PC-3 (cell line): ENCODE measurements at places on chromosomes 2 and 18. TPM values are rescaled to one million over a fixed set of nuclear protein-coding genes. Genes with fewer than 3 reads are reported as not detected.

DNA sequence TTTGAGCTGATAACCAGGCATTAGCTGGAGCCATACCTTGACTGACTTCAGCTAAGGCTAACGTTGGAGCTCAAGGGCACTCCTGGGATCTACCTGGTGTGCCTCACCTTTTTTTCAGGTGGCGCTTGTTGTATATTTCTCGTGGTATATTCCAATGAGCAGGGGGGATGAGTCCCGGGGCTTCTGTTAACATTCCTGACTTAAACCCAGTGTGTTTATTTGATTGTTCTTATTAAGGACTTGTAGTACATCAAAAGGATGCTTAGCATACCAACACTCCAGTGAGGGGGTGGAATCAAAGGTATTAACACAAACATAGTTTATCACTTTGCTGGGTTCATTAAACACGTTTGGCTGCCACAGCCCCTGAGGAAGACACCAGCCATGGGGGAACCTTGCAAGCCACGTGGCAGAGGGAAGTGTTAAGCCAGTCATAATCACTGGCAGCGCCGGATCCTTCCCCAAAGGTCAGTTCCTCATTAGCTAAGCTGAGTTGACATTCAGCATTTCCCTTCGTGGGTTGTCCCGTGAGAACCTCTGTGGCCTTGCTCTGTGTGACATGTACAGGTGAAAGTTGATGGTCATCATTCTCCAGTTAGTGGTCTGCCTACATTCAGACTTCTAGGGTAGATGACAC lies 119.5 kb upstream of the MCFD2 start:
- DNase-seq = no peak

DNA sequence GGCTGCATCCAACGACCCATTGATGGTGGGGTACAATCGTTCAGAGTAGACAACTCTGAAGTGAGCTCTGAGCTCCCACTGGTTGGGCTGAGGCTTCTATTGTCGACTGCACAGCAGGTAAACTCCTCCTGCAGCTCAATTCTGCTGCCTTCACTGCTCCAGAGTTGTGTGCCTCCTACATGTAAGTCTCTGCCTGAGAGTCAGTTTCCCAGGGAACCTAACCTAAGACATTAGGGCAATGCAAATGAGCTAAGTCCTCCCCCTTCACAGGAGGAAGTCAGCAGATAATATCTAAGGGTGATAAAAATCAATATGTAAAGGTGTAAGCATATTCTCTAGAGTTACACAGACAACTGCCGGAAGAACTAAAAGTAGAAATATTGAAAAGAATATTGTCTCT lies 22.5 kb upstream of the ACYP2 start:
- no peak for DNase-seq

DNA sequence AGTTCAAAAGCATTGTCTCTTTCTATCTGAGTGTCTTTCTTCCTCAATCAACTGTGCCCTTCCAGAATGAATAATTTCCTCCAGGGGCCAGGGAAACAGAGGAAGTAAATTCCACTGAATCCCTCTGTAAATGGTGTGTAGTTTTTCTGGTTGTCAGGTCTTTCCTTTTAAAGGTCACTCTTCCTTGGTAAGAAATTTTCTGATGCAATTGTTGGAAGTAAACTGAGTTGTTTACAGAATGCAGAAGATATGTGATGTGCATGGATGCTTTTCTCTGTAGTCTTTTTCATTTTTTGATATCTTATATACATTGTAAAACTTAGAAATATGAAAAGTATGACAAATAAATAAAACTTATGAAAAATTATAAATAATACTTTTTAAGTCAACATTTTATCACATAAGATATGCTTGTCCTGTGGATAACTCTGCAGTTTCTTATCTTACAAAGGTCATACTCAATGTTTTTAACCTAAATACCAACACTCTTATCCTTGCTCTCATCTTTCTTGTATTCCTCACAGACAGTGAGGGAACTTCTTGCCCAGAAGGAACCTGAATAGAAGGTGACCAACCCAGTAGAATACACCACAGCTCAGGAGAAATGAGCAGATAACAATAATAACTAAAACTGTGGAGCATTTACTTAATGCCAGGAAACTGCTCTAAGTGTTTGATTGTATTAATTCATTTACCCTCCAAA lies 234.5 kb downstream of the METTL4 start:
- no peak for DNase-seq

- DNase-seq = no peak
Observed at GRCh38 chr2:22753476-22753875, 631.5 kb upstream of the KLHL29 start.

GPR45 gene
- total RNA-seq = not detected in 2 replicates

DNA sequence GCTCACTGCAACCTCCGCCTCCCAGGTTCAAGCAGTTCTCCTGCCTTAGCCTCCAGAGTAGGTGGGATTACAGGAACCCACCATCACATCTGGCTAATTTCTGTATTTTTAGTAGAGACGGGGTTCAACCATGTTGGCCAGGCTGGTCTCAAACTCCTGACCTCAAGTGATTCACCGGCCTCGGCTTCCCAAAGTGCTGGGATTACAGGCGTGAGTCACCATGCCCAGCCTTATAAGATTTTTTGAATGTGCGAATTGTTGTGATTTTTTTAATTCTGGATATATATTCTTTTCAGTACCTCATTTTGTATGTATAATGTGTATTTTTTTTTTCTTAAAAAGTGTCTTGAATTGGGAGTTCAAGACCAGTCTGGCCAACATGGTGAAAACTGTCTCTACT lies 42.0 kb upstream of the CCDC150 start:
- DNase-seq = no peak

CFAP221 gene
- not detected in 2 replicates for total RNA-seq

DNA sequence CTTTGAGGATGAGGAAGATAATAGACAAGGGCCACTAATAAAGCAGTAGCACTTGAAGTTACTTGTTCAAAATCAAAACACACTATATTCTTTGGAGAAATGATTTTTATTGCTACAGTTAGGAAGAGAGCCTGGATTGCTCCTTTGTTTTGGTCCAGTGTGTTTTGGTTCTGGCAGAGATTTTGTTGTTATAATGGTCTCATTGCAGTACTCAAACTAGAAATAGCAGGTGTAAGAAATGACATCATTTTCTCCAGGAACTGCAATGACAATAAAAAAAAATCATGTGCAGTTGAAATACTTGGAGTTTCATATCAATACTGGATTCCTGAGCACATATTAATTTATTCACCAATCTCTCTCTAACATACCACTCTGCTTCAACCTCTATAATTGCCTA lies 490.3 kb downstream of the CCDC85A start:
- no peak for DNase-seq

DNA sequence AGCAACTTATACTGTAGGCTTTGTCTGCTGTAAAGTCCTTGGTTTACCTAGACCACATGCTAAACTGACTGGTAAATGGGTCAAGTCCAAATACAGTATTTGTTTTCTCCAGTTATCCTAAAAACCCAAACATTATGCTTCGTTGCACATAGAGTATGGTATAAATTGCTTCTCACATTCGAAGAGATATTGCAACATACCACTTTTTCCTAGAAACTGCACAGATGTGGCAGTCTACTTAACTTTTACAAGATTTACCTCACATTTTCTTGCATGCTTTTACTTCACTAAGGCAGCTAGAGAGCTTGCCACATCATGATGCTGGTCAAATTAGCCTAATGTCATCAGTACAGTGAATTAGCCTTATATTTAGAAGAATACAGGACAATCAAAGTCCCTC lies 66.0 kb upstream of the SCN7A start:
- DNase-seq = no peak

DNA sequence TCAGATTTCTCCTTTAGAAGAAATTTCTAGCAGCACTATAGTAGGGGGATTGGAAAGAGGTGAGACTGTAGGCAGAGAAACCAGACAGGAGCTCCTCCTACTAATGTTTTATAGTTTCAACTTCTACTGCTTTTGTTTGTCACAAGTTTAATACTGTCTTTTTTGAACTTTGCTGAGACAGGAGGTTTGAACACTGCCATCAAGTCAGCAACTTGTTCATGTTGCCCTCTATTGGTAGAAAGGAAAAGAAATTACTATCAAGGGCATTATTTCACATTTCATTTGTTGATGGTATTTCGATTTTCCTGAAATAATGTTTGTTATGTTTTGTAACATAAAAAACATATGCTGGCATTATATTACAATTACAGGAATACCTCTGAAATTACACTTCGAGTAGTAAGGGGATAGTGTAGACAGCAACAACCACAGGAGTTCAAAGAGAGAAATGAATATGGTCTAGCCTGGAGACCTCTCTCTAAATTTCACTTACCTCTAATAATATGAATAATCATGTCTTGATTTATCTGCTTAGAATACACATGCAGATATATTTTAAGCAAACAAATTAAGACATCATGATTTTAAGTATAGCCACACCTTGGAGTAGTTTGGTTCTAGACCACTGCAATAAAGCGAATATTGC lies 12.4 kb upstream of the CCDC88A start:
- DNase-seq = peak; percentile 61

GRCh38 chr18:49813069-49813318 lies 339 bp downstream of the ACAA2 start:
- no peak for DNase-seq

NEURL3 gene
- total RNA-seq = 0.18 and 0.40 TPM in 2 replicates

DNA sequence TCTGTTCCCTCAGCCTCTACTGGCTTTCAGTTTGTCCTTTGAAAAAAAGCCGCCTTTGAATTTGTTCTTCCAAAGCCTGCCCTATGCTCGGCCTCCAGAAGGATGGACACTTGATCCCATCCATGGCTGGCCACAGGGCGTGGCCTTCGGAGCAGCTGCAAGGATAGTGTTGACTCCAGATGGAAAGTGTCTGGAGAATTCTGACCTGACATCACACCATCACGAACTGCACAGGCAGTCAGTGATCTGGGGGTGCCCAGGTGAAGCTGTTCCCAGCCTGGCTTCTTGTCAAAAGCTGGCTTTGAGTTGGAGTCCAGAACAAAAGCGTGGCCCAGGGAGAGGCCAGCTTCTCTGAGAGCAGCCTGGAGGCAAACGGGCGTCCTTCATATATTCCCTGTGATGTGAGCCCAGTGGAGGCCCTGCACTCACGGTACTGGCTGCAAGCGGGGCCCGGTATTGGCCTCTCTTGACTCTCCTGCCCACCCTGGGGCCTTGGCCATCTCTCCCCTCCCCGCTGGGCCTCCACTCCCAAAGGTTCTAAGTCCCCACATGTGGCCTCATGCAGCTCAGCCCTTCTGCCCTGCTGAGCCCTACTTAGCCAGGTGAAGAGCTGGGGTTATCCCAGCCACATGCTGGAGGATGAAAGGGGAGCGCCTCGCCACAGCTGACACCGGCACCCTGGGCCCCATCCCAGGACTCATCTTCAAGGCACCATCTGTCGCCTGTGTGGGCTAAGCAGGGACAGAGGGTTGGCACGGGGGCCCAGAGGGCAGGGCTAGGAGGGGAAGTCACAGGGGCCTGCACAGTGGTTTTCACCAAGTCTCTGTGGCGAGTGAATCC lies 20.4 kb upstream of the ATOH8 start:
- no peak for DNase-seq

GRCh38 chr18:5728531-5728930 lies 166.8 kb downstream of the TMEM200C start:
- DNase-seq = no peak

VSNL1 gene
- total RNA-seq = not detected in 2 replicates

TIGD1 gene
- total RNA-seq = 5.9 and 6.3 TPM in 2 replicates

DNA sequence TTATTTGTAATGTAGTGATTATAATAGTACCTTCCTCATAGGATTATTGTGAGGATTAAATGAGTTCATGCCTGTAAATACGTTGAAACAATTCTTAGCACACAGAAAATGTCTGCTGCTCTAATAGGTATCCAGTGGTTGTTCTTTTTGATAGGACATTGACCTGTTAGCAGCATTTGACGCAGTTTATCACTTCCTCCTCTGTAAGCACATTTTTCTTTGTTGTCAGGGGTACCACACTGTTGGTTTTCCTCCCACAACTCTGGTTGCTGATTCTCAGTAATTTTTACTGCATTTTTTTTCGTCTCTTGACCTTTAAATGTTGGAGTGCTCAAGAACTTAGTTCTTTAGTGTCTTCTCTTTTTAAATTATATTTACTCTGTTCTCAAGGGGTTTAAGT lies 15.4 kb downstream of the PPM1B start:
- DNase-seq = no peak

GRCh38 chr2:235746257-235746934 lies 252.6 kb downstream of the AGAP1 start:
- DNase-seq = peak; percentile 81

NEUROD1 gene
- total RNA-seq = not detected in 2 replicates

DNA sequence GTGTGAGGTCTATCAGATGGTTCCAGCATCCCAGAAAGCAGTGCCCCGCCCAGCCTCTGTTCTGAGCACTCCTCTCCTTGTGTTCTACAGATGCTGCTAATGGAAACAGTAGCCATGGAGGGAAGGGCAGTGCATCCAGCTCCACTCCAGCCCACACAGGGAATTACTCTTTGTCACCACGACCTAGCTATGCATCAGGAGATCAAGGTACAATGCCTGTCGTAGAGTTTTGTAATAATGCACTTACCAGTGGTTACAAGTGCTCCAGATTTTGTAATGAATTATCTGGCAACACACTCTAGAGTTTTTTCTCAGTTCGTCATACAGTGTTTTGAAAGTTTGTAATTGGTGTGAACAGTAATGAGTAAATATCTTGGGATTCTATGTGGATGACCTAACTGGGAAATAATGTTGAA lies 161.1 kb downstream of the ESCO1 start:
- peak; percentile 56 for DNase-seq

ATG9A gene
- 59.6 and 77.2 TPM in 2 replicates for total RNA-seq

DNA sequence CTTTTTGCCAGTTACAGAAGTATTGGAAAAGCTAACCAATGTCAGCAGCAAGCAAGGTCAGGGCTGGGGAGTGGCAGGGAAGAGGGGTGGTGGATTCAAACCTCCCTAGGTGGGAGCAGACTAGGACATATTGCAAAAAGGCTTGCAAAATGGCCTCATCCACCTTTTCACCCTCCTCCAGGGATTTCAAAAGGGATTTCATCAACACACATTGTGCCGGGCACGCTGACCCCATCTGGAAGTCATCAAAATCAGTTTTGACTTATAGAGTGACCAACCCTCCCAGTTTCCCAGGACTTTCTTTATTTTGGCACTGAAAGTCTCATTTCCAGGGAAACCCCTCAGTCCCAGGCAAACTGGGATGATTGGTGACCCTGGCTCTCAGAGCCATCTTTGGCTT lies 94.7 kb downstream of the BIN1 start:
- no peak for DNase-seq

DNA sequence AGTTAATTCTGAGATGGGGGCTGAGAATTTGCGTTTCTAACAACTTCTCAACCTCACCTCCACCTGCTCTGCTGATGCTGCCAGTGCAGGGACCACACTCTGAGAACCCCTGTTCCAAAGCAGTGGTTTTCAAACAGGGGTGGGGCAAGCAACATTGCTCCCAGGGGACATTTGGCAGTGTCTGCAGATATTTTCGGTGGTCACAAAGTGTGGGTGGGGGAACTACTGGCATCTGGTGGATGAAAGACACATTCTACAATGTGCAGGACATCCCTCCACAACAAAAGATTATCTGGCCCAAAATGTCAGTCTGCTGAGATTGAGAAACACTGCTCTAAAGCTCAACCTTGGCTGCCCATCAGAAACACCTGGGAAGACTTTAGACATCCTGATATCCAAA lies 188.7 kb upstream of the SATB2 start:
- DNase-seq = no peak

GRCh38 chr2:62477573-62477972 lies 28.4 kb downstream of the TMEM17 start:
- DNase-seq = no peak

- no peak for DNase-seq
Observed at GRCh38 chr2:43676322-43677050, at the start of gene C1GALT1C1L. TSS of gene C1GALT1C1L (minus strand) at chr2:43676429. CDS start at chr2:43676322, 107 bp downstream.

- no peak for DNase-seq
Observed at GRCh38 chr2:26298638-26299393, 47.1 kb upstream of the SELENOI start.

ERFE gene
- 7.4 and 8.5 TPM in 2 replicates for total RNA-seq

POTEI gene
- not detected in 2 replicates for total RNA-seq

VIT gene
- not detected in 2 replicates for total RNA-seq
